Mesothelial cell of epicardium (in vitro differentiated cells): ENCODE measurements at places on chromosomes 6 and 20. TPM values are rescaled to one million over a fixed set of nuclear protein-coding genes. Genes with fewer than 3 reads are reported as not detected.

Gene TRIM31
- total RNA-seq = 0.58 to 0.68 TPM in 2 of 3 replicates, not detected in the other

GRCh38 chr6:145428706-145429105 is 306.6 kb downstream of the EPM2A start:
- H3K27ac ChIP-seq = no peak overlapping the region
- H3K4me1 ChIP-seq = no peaks in the 10 kb centered on the region
- no peaks in the 10 kb centered on the region for H3K27me3 ChIP-seq
- no peak overlapping the region for H3K4me3 ChIP-seq

DNA sequence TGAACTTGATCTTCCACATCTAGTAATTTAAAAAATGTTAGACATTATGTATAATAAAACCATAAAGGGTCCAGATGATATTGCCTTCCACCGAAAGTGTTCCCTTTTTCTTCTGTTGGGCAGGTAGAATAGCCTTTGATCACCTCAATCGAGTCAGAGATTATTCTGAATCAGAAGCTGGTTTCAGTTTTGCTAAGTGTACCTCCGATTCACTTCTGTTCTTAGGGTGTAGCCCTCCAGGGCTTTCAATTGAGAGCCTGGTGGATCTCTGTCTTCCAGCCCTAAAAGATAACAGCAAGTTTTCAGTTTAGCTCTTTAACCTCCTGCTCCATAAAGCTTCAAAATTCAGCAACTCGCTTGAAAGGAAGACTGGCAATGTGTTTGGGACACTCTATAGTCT is 21.1 kb upstream of the AIG1 start:
- peaks cover 7% of the 10 kb centered on the region for H3K27me3 ChIP-seq
- no peaks in the 10 kb centered on the region for H3K4me1 ChIP-seq
- no peak overlapping the region for H3K27ac ChIP-seq
- DNase-seq = no peak
- H3K36me3 ChIP-seq = no peaks in the 10 kb centered on the region
- no peak overlapping the region for H3K4me3 ChIP-seq

DNA sequence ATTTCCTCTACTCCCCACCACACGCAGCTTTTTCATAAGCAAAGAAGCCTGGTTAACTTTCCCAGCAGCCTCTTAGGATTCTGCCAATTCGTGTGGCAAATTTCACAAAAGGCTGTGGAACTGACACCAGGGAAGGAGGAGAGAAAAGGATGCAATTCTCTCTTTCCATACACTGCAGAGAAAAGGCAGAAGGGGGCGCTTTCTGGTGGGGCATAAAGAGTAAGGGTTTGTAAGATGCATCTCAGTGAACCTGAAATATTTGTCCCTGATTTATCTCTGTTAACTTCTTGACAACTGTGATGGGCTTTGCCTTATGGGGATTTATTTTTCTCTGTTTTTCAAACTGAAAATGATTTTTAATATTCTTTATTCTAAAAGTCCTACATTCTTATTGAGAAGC is 45.5 kb upstream of the GLP1R start:
- peaks cover 90% of the 10 kb centered on the region for H3K27me3 ChIP-seq
- no peak overlapping the region for H3K27ac ChIP-seq
- H3K4me3 ChIP-seq = no peak overlapping the region
- H3K4me1 ChIP-seq = no peaks in the 10 kb centered on the region

DNA sequence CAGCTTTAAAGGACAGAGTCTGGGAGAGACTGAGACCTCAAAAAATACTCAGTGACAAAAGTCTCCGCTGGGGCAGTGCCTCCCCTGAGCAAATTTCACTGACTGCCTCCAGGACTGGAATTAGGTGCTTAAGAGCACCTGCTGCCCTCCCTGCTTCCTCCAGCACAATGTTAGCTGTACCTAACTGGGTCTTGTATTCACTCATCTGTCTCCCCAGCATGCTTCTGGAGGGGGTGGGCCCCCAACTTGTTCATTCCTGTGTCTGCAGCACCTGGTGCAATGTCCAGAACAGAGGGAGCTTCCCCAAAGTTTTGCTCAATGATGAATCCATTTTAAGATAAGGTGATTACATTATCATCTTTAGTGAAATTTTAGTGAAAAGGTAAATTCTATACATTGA is 650.7 kb downstream of the KIF16B start:
- no peaks in the 10 kb centered on the region for H3K27me3 ChIP-seq
- peaks cover 24% of the 10 kb centered on the region for H3K4me1 ChIP-seq
- no peaks in the 10 kb centered on the region for H3K36me3 ChIP-seq
- H3K4me3 ChIP-seq = no peak overlapping the region
- no peak for DNase-seq

Gene CAPN11
- not detected in 3 replicates for total RNA-seq

- no peak within 1 kb of the TSS for H3K27ac ChIP-seq
- DNase-seq = no peak
- H3K36me3 ChIP-seq = no peaks in the 10 kb centered on the region
- peaks cover 47% of the 10 kb centered on the region for H3K27me3 ChIP-seq
Observed at GRCh38 chr20:32010101-32010500, at the start of gene CCM2L. CCM2L (plus strand) TSS chr20:32010438; CDS start chr20:32010455, 17 bp downstream.

- H3K27me3 ChIP-seq = peaks cover 9% of the 10 kb centered on the region
- no peak overlapping the region for H3K27ac ChIP-seq
- DNase-seq = no peak
Observed at GRCh38 chr6:105769197-105769596, 316.9 kb upstream of the PRDM1 start.
